ENCODE measurements at places on chromosomes 5 and 9.

DNA sequence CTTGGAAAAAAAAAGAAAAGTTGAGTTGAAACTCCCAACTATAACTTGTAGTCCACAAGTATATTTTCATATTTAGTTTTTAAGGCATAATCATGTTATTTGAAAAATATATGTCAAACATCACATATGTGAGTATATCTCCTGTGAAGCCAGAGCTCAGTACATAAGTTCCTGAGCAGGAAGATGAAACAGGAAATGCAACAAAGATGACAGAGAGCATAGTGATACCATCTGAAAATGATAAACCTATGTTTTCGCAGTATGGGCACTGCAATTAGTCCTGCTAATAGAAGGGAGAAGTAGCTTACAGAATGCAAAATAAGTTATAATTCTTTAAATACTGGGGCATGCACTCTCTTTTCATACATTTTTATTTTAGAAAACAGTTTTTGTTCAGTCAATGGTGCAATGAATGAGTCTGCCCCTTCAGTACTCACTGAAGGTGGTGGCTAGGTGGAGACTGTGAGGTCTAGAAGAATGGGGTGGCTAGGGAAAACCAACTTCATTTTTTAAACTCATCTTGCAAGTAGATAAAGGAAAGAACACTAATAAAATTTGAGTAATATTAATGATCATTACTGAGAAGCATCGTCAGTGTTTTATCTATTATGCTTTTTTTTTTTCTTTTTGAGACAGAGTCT, 54.1 kb upstream of the FYB1 start:
- no peak for DNase-seq

DNA sequence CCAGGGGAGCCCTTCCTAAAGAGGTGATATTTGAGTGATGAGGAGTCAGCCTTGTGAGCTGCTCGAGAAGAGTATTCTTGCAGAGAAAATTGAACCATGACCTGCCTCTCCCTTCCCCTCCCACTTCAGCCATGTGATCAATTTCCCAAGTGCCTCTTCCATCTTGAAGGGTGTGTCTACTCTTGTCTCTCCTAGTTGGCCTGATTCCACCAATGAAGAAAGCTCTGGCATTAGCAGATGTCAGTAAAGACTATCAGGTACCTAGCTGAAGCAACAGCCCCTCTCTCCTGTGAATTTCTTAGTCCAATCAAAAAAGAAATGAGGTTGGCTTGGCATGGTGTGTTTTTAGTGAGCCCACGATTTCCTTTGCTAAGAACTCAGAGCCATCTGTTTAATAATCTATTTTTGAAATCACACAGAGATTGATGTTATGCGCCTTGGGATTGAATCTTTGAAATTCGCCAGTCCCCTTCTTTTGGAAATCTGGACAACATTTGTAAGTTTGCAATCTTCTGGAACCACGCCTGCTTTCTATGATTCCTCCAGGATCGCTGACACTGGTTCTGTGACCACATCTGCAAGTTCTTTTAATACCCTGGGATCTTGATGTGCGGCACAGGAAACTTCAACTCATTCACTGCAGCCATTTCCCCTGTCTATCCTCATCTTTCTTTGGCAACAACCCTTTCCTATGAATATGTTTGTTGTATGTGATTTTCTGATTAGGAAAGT, 404.6 kb downstream of the DMRT2 start:
- DNase-seq: no peak

DNA sequence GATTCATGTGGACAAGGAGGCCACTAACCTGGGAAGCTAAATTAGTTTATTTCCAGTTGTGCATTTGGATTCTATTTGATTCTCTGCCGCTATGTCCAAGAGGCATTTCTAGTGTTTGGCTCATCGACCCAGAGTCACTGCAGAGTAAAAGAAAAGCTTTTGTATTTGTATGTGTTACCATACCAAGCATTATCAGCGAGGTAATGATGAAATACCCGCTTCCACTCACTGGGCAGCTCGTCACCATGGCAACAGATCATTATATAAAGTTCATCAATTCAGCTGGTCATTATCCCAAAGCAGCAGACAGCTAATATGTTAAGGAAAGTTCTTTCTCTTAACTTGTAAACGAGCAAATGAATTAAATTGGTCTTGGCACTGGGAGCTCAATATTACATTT, 380.3 kb downstream of the SEMA5A start:
- DNase-seq: no peak

DNA sequence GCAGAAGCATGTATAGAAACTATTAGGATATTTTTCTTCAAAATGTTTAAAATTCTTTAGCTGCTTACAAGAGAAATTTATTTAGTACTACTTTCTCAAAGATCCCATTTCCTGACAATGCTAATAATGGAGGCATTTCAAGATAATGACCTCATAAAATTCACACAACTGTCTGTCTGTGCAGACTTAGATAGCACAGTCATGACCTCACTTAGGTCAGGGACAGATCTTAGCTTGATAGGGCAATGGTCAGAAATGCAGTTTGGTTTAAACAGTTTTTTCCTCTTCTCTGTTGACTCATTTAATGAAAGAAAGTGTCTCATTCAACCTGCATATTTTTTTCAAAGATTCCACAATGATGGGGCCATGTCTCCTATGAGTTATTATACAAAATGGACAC, 128.4 kb downstream of the GRIA1 start:
- no peak for DNase-seq

- DNase-seq: peak; percentile 84
Observed at GRCh38 chr5:138077064-138077696, 6.7 kb upstream of the WNT8A start.

- DNase-seq: no peak
Observed at GRCh38 chr5:6041977-6042550, 336.3 kb downstream of the MED10 start.

DNA sequence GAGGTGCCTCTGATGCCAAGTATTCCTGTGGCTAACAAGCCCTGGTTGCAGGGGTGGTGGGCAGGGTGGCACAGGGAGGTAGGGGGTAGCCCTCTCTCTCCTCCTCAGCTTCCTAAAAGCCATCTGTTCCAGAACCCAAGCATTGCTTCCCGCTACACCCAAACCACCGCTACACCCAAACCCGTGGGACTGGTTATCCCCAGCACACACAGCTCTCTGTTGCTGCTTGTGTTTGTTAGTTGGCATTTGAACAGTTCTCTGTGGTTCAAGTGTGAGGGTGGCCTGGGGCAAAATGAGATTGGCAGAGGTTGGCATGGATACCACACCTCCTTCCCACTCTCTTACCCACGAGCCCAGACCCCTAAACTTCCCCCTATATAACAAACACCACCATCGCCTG, 40.4 kb downstream of the SPARC start:
- DNase-seq: peak; percentile 30

DNA sequence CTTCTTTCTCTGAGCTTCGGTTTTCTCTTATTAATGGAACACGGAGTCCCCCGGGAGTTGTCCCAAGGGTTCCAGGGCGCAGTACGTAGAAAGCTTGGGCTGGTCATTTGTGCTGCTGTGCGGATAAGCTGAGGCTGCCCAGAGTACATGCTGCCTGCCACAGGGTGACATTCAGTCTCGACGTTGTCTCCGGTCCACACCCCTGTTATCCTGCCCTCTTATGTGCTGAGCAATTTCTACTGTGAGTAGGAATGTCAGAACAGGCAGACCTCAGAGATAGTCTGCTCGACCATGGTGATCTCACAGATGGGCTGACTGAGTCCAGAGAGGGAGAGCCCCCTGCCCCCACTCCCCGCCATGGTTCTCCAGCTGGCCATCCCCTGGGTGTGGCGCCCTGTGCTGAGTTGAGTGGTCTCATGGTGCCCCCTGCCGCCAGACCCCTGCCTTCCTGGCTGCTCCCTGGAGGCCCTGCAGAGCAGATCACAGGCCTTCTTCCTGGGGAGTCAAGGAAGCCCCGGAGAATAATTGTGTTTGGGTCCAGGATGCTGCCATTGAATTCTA, 124.0 kb downstream of the RGS3 start:
- no peak for DNase-seq

DNA sequence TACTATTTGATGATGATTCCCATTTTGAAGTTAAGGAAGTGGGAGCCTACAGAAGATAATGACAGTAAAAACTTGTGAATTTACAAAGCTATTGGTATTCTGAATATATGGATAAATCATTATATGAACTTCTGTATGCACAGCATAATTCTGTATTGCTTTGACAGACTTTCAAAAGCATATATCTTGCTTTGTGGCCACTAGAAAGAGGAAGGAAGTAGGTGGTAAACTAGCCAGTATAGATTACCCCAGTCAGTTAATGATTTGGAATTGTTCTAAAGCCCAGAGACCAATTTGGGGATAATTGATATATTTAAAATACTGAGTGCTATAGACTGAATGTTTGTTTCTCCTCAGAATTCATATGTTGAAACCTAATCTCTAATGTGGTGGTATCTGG, 53.0 kb downstream of the NR2F1 start:
- no peak for DNase-seq

DNA sequence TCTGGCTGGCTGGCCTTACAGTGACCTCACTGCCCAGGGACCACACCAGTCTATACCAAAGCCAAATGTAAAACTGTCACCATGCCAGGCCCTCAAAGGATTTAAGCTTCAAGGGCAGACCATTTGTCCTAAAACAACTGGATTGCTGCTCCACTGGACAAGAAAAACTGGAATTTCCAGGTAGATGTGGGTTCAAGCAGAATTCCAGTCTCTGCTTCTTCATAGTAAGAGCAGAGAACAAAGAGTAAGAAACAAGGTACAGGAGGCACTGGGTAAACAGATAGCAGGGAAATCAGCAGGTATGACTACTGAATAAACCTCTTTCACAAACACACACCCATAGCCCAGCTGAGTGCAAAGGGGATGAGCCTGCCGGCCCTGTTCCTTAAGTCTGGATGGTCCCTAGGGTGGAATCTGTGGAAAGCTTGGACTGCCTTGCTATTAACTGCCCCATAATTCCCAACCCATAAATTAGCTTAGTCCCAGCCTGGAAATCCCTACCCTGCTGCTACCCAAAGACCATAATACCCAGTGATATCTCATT, 5.5 kb downstream of the B4GALT1 start:
- peak; percentile 95 for DNase-seq

- DNase-seq: peak; percentile 1
Observed at GRCh38 chr5:42840269-42840668, 28.6 kb upstream of the SELENOP start.

DNA sequence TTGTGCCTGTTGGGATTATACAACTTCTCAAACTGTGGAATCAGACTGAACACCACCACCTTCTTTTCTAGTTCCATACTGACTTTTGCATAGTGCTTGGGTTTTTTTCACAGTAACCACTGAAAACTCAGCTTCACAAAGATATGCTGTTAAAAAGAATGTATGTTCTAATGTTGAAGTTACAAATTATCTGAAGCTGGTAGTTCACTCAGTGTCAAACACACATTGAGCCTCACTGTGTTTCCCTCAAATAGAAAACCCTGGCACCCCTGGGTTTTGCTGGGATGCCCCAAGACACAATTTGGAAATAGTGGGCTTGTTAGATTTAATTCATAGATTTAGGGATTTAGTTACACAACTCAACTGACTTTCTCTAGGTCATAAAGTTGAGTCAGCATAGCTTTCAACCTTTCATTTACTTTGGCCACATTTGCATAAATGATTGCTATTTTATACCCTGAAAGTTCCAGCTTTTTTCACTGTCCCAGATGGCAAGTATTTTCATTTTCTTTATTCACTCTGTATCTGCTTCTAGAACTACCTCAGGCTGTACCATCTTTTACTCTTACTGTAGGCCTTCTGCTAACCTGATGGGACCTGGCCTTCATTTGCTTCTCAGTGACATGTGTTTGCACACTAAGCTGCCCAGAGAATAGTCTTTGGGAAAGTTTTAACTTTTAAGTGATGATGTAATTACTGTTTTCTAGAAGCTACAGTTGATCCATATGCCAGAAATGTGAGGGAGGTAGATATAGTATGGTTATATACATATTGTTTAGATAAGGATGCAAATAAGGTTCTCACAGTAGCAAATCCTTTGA, 115.1 kb downstream of the CDC42SE2 start:
- DNase-seq: peak; percentile 42

DNA sequence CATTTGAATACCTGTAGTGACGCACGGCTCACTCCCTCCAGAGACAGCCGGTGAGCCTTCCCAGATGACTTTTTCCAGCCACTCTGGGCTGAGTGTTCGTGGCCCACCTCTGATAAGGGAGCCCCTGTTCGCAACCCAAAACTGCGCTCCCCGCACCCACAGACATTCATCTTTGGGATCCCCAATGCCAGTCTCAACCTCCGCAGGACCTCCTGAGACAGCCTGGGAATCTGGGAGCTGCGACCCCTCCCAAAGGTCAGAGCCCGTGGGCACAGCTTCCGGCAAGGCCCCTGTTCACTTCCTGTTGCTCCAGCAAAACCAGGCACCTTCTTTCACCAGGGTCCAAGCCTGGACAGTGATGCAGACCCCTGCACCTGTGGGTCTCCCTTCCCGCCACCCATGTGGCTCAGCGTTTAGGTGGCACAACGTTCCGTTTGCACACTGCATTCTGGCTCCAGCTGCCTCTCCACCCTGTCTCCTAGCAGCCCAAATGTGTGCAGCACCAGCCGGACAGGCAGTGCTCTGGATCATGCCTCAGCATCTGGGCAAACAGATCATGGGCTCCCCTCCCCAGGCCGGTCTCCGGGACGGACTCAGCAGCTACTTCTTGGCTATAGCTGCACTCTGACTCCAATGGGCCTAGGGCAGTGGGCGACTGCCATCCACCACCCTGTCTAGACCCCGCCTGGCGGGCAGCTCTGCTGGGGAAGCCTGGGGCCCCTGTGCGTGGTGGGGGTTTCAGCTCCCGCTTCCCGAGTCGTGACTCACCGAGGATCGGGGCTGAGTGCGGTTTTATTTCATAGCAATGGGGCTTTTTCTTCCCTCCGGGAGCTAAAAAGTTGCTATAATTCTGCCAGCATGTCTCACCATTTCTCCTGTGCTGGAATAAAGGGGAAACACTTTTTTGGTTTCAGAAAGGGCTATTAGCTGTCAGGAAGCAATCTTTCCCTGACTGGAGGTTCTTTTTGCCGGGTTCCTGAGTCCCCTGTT, 156.0 kb downstream of the OLFM1 start:
- no peak for DNase-seq

GRCh38 chr5:31866166-31866565, 227.2 kb downstream of the PDZD2 start:
- DNase-seq: no peak

DNA sequence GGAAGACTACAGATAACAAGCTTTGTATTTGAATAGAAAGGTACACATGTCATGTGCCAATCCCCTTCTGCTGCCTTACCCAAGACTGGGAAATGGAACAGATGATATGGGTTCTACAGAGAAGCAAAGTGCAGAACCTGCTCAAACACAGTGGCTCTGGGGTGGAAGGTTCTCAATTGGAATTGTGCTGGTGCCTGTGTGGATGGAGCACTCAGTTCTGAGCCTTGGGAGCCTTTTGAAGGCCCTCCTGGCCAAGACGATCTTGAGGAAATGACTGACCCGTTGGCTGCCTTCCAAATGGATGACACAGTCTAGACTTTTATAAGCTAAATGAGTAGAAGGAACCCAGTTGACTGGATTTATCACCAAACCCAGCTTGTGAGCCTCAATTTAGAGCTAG, 4.2 kb upstream of the PRSS3 start:
- peak; percentile 19 for DNase-seq

Data from DMS53 (cell line).